ENCODE measurements at places on chromosomes 5 and 9.

DNA sequence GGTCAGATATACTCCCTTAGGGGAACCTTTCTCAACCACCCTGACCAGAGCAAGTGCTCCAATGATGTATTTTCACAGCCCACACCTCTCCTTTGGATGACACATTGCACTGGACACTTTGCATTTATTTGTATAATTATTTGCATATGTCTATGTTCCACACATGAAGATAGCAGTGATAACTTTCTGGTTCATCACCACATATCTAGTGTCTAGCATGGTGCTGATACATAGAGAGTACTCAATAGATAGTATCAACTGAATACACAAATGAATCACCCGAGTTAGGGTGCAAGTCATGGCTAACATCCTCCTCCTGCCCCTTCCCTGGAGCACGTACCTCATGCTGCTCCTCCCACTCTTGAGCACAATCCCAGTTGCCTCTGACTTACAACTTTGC lies 617.6 kb downstream of the EBF1 start:
- no peak for DNase-seq

DNA sequence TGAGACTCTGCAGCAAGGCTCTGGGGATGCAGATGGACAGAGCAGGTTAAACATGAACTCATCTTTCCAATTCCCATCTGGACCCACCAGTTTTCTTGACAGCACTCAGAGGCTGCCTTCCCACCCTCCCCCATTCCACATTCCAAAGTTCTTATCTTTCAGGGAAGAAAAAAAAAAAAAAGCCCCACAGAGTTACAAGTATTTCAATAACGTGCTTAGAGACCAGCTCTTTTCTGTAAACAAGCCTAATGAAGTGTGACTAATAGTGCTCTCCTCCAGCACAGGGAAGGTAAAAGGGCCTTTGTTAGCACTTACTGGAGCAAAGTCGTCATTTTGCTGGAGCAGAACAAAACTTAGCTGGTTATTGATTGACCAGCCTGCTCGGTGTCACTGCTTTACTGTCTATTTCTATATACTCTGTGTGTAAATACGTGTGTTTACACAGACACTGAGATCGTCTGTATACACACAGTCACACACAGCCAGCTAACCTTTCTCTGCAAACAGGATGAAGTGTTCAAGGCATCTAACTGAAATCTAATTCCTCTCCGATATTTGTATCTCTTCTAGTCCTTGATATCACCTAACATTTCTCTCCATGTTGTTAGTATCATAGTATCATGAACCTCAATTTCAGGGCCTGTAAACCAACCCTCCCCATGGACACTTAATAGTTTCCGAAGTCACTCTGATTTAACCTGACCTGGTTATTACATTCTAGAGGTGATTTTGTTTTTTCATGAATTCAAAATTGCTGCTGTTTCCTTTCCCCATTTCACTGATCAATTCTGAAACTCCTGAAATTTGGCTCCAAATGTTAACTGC lies 84.9 kb downstream of the ZNF608 start:
- no peak for DNase-seq

DNA sequence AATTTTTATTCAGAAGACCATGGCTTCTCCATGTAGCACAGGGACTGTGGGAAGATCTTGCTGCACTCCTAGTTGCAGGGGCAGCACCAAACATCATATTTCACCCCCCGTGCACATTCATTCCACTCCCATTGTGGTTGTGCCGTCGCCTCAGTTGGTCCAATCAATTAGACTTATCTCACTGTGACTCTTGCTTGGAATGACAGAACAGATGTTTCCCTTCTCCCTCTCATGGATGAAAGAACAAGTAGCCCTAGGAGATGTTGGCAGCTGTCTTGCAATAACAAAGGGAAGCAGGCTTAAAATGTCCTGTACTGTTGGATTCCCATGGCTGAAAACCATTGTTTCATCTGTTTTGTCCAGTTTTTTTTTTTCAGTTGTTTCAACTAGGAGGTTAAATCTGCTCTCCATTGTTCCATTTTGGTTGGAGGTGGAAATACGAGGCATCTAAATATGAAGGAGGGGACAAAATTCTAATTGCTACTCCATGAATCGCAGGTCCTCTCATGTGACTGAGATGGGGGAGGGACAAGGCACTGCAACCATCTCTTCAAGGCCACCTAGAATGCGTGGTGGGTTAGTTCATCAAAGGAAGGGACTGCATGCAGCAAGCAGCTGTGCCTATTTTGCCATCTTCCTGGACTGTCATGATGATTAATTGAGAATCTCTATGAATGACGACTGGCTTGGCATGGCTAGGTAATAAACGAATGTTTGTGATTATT lies 214.4 kb downstream of the NSG2 start:
- DNase-seq = no peak

- DNase-seq = no peak
These were observed 25.7 kb downstream of the PCDHGC5 start for GRCh38 chr5:141514330-141515133.

DNA sequence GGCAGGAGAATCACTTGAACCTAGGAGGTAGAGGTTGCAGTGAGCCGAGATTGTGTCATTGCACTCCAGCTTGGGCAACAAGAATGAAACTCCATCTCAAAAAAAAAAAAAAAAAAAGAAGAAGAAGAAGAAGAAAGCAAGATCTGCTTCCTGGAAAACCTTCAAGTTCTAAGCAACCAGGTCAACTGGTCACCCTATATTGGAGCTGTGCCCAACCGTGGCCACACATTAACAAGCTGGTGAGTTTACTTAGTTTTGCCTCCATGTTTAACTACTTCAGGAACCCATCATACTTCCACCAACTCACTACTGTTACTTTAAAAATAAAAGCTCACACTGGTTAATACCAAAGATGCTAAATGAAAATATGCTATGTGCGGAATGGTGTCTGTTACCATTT lies 12.3 kb upstream of the SKP1 start:
- no peak for DNase-seq

- DNase-seq = no peak
These were observed 1429.8 kb upstream of the CDH9 start for GRCh38 chr5:28468166-28468565.

- DNase-seq = no peak
These were observed 24.0 kb downstream of the GLRX start for GRCh38 chr5:95798545-95798944.

- no peak for DNase-seq
These were observed 286.0 kb downstream of the NR2F1-AS1 start for GRCh38 chr5:93294996-93295395.

- DNase-seq = no peak
These were observed 46.5 kb upstream of the NR5A1 start for GRCh38 chr9:124553738-124554137.

DNA sequence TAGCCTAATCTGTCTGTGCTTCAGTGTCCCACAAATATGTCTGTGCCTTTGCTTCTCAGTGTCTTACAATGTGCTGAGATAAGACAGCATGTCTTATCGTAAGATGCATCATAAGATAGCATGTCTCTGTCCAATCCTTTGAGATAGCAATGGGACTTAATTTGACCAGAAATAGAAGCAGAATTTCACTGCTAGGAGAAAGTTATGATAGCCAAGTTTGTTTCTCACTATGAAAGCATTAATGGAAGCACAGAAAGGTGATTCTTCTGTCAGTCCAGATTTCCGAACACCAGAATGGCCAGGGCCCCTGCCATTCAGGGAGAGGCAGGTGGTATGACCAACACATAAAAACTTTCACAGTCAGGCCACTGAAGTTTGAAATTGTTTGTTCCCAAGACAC lies 111.4 kb downstream of the TRIM32 start:
- no peak for DNase-seq

GRCh38 chr5:124730381-124730780 lies 16.1 kb downstream of the ZNF608 start:
- no peak for DNase-seq

DNA sequence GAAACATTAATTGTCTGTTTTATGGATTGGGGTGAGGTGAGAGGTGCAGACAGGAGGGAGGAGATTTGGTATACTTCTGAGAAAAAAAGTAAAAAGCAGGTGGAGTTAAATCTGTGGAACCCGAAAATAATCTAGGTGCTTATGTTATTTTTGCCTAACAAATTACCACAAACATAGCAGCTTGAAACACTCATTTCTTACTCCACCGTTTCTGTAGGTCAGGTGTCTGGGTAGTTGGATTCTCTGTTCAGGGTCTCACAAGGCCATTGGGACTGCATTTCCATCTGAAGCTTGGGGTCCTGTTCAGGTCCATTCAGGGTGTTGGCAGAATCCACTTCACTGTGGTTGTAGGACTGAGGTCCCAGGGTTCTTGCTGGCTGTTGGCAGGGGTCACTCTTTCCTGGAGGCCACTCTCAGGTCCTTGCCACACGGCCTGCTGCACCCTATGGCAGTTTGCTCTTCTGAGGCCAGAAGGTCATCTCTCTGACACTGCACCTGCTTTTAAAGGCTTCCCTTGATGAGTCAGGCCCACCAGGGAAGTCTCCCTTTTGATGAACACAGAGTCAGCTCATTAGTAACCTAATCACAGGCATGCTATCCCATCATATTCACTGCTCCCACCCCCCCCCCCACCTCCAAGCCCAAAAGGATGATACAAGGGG lies 82.2 kb downstream of the TRIO start:
- no peak for DNase-seq

GRCh38 chr5:146734936-146735577 lies 143.5 kb downstream of the PPP2R2B start:
- no peak for DNase-seq

DNA sequence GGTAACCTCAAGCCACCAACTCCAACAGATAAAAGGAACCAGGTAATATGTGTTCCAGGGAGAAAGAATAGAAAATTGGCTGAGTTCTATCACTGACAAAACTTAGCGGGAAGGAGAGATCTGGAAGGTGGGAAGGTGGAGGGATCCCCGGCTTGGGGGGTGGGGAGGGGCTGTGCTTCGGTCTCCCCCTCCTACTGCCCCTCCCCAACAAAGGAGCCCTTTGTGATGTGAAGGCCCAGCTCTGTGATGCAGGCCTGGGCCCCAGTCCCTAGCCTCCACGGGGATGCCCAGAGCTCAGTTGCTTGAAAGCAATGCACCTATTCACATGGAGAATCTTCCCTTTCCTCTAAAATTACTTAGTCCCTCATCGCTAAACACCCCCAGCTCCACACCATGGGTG lies 4.4 kb upstream of the ZNF484 start:
- no peak for DNase-seq

DNA sequence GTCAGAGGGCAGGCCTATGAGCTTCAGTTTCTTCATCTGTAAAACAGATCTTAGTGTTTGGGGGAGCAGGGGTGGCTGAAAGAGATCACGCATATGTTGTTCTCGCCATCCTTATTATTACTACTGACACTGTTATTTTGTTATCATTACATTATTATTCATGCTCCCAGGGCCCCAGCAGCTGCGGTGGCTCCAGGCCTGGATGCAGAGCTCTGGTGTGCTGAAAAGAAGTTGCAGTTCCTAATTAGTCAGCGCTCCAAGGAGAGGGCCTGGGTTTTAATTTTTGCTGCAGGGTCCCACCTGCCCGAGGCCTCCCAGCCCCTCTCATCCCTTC lies 19.5 kb downstream of the CXXC5 start:
- no peak for DNase-seq

DNA sequence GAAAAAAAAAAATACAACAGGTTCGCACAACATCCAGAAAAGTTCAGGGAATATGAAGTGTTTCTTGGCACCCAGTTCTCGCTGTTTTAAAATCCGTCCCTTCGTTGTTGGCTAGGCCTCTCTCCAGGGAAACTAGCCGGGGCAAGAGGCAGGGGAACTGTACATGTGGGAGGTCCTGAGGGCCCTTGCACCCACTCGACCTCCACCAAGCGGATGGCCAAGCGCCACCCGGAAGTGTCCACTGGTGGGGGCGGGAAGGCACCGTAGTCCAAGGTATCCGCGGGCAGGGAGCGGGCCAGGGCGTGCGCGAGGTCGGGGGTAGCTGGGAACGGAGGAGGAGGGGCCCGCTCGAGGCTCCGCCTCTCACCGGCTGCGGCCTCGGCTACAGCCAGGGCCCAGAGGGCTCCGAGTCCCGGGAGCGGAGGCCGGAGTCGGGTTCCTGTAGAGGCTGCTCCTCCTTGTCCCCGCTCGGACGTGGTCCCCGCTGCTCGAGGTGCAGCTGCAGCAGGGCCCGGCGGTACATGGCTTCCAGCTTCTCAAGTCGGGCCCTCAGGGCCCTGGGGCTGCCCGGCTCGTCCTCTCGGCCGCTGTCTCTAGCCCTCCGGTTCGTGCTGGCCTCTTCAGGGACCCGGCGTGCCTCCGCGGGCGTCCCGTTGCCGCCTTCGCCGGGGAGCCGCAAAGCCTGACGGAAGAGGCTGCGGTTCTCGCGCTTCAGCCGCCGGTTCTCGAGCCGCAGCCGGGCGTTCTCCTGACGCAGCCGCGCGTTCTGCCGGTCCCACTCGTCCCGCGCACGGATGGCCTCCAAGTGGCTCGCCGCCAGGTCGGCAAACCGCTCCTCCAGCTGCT lies 720 bp downstream of the TUSC1 start:
- DNase-seq = no peak

DNA sequence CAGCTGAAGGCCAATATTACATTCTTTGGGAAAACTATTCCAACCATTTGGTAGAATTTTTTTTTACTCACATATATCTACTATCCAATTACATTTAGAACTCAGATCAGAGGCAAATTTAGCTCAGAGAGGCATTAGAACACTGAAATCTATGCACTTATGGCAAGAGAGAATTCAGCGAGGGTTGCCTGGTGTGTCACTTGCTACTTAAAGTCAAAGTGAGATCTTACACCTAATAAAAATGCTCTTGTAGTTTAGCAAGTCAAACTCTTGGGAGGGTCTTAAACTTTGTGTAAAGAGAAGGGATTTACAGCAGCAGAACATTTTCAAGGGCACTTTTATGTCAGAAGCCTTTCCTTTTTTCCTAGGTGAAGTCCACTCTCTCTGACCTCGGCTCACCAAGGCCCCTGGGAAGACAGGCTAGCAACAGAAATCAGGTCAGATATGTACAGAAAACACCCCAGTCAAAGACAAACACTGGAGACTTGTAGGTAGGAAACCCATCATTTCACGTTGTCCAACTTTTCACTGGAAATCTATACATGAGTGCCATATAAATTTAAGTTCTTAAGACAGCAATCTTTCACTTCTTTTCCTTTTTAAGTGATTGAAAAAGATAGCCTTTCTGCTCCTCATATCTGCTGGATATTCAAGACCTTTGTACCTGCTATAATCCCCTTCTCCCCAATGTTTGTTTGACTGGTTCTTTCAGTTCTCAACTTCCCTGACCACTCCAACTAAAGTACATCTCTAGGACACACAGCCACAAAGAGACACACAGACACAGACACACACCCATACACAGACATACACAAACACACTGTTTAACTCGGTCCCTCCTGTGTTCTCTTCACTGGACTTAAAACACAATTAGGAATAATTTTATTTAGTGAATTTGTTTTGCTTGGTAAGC lies 635.8 kb downstream of the PDE4D start:
- DNase-seq = no peak

GRCh38 chr5:77022511-77023417 lies 7.4 kb upstream of the AGGF1 start:
- no peak for DNase-seq

DNA sequence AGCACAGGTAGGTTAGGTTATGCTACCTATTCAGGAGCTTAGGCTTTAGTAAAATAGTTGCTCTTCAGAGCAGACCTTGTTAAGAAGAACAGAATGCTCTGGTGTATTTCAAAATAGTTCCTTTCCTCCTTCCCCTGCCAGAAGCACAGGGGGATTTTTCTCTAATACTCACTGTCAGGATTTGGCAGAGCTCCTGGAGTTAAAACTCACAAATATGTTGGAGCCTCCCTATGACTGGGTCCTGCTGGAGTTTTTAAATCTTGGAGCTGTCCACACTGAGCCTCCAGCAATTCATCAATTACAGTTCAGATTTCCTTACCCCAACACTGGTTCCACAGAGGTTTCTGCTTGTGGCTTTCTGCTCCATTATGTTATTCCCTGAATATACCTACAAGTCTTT lies 1233.8 kb upstream of the WWC1 start:
- no peak for DNase-seq

- DNase-seq = no peak
These were observed 5.2 kb upstream of the NKD2 start for GRCh38 chr5:1003296-1003937.
